ENCODE measurements at places on chromosomes 12 and 14.

DNA sequence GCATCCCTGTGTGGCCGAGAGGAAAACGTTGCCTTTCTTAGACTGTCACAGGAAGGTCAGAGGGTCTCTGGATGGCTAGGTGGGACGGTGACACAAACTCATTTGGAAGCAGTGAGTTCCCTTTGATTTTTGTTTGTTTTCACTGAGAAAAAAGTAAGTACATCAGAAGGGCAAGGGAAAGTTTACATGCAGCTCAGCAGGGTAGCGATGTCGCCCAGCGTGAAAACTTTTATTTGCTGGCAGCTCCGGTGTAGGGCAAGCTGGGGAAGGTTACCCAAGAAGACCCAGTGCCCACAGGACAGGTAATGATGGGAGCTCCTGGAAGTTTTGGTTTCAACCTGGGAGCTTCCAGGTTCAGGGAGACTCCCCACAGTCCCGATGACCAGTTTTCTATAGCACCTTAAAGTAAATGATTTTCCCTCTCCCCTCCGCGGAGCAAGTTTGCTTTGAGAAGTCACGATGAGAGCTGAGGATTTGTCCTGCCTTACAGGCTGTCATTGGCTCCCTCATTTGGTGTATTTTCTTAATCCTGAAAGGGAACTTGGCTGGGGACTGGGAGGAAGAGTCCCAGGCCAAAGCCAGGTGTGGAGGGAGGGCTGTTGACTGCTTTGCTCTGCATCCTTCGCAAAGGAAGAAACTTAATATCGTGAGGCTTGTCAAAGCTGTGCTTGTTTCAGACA, 64.7 kb upstream of the ESRRB start:
- no peak for DNase-seq
- no peaks in the 10 kb centered on the region for H3K36me3 ChIP-seq
- peaks cover 54% of the 10 kb centered on the region for H3K27me3 ChIP-seq
- no peak overlapping the region for H3K4me3 ChIP-seq
- H3K27ac ChIP-seq, result no peak overlapping the region

- peaks cover 26% of the 10 kb centered on the region for H3K4me1 ChIP-seq
- H3K36me3 ChIP-seq, result no peaks in the 10 kb centered on the region
- H3K27ac ChIP-seq, result no peak overlapping the region
- no peak overlapping the region for H3K4me3 ChIP-seq
- no peaks in the 10 kb centered on the region for H3K27me3 ChIP-seq
Observed at GRCh38 chr12:79634957-79635471, 55.8 kb downstream of the PAWR start.

DNA sequence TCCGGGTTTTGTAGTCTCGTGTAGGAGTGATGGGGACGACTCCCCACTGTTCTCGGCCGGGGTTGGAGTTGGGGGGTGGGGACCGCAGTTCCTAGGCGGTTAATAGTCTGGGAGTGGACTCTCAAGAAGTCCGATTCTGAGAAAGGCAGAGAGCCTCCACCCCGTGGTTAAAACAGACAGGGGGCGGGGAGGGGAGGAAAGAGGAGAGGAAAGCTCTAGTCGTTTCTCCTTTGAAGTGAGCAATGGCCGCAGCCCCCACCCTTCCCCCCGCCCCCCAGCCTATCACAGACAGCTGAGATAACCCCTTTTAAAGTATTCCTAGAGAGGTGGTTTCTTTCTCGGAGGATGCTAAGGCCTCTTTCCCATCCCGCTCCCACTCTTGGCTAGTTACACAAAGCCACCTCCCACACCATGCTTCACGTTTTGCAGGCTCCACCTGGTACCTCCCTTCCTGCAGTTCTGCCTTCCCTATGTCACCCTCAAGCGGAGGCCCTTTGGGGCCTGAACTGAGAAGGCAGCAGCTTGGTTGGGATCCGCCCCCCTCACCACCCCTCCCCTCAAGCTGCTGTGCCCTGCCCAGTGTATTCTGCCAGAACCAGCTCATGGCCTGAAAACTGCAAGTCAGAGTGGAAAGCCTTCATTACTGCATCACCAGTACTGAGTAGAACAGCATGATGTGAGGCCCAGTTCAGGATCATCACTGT, 853 bp downstream of the USP5 start:
- H3K4me3 ChIP-seq, result peak overlapping the region; percentile 86
- H3K36me3 ChIP-seq, result peaks cover 6% of the 10 kb centered on the region
- peak overlapping the region; percentile 100 for H3K27ac ChIP-seq
- peaks cover 33% of the 10 kb centered on the region for H3K4me1 ChIP-seq

DNA sequence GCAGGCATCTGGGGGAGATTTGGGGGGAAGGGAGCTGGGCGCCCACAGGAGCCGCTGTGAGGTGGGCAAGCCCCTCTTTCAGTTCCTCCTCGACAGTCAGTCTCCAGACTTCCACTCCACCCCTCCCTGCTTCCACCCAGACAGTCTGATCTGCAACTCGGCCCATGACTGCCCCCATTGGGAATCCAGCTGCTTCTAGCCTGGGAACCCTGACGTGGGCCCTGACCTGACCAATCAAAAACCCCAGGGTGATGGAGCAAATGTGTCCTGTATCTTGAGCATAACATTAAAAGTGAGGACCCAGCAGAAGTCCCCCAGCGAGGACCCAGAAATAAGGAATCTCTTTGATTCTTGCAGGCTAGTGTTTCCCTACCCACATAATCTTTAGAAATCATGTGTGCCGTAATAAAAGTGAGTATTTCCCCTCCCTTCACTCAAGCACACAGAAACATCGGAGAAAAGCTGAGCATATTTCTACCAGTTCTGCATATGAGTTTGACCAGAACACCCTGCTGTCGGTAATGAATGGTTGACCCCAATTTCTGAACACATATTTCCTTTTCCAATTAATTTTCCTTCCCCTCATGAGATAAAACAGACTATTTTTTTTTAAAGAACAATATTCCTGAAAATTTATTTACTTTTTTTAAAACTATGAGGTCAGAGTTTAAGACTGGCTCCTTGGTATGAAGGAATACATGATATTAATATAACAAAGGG, 6.4 kb downstream of the SSH1 start:
- H3K27me3 ChIP-seq, result no peaks in the 10 kb centered on the region
- H3K27ac ChIP-seq, result peak overlapping the region; percentile 88
- H3K4me3 ChIP-seq, result peak overlapping the region; percentile 21
- no peaks in the 10 kb centered on the region for H3K36me3 ChIP-seq

- no peak overlapping the region for H3K27ac ChIP-seq
- DNase-seq, result no peak
- no peaks in the 10 kb centered on the region for H3K4me1 ChIP-seq
- no peaks in the 10 kb centered on the region for H3K36me3 ChIP-seq
- no peak overlapping the region for H3K4me3 ChIP-seq
- no peaks in the 10 kb centered on the region for H3K27me3 ChIP-seq
Observed at GRCh38 chr12:1217191-1217949, 226.3 kb downstream of the ERC1 start.

DNA sequence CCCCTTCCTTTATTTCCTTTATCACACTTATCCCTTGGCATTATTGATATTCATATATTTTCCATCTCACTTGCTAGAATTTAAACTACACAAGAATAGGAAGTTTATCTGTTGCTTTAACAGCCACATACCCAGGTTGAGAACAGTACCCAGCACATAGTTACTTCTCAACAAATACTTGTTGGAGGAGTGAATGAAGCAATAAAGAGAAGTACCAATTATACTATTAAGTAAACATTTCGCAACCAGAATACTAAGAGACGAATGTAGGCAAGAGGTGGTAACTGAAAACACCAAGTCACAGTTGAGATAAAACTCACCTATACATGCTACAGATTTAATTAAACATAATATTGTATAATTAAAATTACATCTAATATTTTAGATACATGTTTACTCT, 110.9 kb downstream of the FSCB start:
- H3K4me3 ChIP-seq, result no peak overlapping the region
- H3K27ac ChIP-seq, result no peak overlapping the region
- no peak for DNase-seq
- H3K4me1 ChIP-seq, result no peaks in the 10 kb centered on the region

DNA sequence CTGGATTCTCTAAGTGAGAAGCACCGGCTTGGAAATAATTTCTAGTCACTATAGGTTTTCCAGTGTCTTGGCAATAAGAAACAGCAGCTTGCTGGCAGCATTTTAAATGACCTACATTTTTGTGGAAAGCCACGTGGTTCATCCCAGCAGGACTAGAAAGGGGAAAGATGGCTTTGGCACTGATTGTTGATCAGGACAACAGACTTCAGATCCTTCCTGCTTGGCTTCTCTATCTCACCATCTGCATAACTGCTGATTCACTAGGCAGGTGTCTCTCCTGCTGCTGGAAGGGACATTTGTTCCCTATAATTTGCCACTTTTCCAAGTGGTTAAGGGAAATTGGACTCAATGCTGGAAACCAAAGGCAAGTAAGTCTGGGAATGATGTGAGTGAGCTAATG, 131.0 kb downstream of the TTC8 start:
- no peak overlapping the region for H3K27ac ChIP-seq
- peaks cover 15% of the 10 kb centered on the region for H3K36me3 ChIP-seq
- no peaks in the 10 kb centered on the region for H3K4me1 ChIP-seq

DNA sequence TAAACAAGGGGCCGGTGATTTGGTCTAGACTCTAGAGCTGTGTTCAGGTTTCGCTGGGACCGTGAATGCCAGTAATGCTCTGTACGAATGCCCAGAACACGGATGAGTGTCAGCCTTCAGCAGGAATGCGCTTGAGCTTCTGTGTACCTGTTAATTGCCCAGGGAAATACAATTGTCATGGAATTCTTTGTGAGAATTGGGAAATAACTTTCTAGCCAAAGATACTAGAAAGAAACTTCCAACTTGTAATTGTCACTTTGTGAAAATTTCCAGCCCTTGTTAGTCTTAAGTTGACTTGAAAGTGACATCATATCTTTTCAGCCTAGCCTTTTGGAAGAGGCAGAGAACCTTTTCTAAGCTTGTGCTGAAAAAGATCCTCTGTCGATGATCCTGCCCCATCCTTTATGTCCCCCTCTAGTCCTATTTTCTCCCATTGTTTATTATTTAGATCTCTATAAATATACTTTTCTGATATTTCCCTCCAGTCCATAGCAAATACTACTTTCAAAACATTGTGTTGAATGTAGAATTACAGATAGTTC, 2.7 kb downstream of the CHST11 start:
- H3K36me3 ChIP-seq, result no peaks in the 10 kb centered on the region
- peak overlapping the region; percentile 96 for H3K27ac ChIP-seq
- no peaks in the 10 kb centered on the region for H3K27me3 ChIP-seq
- DNase-seq, result no peak
- H3K4me1 ChIP-seq, result peaks cover 69% of the 10 kb centered on the region
- H3K4me3 ChIP-seq, result peak overlapping the region; percentile 93

DNA sequence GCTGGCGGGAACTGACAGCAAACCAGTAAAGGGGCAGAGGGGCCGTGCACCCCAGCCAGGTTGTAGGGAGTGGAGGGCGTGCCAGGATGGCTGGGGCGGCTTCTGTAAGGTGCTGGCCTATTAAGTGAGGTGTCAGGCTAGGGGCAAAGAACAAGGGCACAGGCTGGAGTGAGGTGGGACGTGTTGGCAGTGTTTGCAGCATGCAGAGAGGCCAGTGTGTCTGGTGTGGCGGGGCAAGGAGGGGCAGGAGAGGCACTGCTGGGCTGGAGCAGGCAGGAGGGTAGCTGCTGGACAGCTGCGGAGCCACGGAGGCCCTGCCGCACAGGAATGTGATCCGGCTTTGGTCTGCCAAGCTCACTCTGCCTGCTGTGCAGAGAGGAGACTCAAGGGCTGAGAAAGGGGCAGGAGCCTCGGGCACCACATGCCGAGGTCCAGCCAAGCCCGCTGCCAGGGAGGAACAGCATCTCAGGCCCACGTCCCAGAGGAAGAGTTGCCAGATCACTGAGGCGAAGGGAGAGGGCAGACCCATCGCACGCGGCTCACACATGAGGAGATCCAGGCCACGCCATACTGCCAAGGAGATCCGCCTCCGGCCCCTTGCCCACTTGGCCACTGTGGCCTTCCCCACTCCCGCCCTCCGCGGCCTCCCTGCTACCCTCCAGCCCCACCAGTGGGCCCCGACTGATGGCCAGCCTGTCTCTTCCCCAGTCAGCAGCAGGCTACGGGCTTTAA, 46.8 kb downstream of the AMN start:
- H3K4me3 ChIP-seq, result no peak overlapping the region
- H3K36me3 ChIP-seq, result peaks cover 28% of the 10 kb centered on the region
- DNase-seq, result no peak

- H3K36me3 ChIP-seq, result no peaks in the 10 kb centered on the region
- peak overlapping the region; percentile 97 for H3K27ac ChIP-seq
- DNase-seq, result no peak
- peaks cover 69% of the 10 kb centered on the region for H3K4me1 ChIP-seq
- no peaks in the 10 kb centered on the region for H3K27me3 ChIP-seq
Observed at GRCh38 chr14:71557351-71557750, 374.9 kb upstream of the RGS6 start.

GRCh38 chr12:129629901-129630300, 273.9 kb downstream of the TMEM132D start:
- DNase-seq, result no peak
- H3K27ac ChIP-seq, result no peak overlapping the region
- H3K4me1 ChIP-seq, result no peaks in the 10 kb centered on the region
- no peak overlapping the region for H3K4me3 ChIP-seq
- no peaks in the 10 kb centered on the region for H3K27me3 ChIP-seq
- no peaks in the 10 kb centered on the region for H3K36me3 ChIP-seq

GRCh38 chr14:105050551-105050897, 14.7 kb downstream of the GPR132 start:
- peaks cover 7% of the 10 kb centered on the region for H3K4me1 ChIP-seq
- no peak overlapping the region for H3K4me3 ChIP-seq
- H3K36me3 ChIP-seq, result peaks cover 15% of the 10 kb centered on the region
- no peak overlapping the region for H3K27ac ChIP-seq
- no peaks in the 10 kb centered on the region for H3K27me3 ChIP-seq

- no peak for DNase-seq
- H3K4me1 ChIP-seq, result peaks cover 33% of the 10 kb centered on the region
- no peaks in the 10 kb centered on the region for H3K27me3 ChIP-seq
- peaks cover 34% of the 10 kb centered on the region for H3K36me3 ChIP-seq
- peak overlapping the region; percentile 84 for H3K27ac ChIP-seq
- H3K4me3 ChIP-seq, result no peak overlapping the region
Observed at GRCh38 chr12:110721570-110721969, 21.1 kb downstream of the PPP1CC start.

GRCh38 chr14:103416916-103417315, 31.7 kb downstream of the MARK3 start:
- H3K27ac ChIP-seq, result no peak overlapping the region
- peaks cover 5% of the 10 kb centered on the region for H3K36me3 ChIP-seq
- H3K4me3 ChIP-seq, result no peak overlapping the region
- peaks cover 24% of the 10 kb centered on the region for H3K4me1 ChIP-seq
- no peaks in the 10 kb centered on the region for H3K27me3 ChIP-seq

GRCh38 chr14:55731311-55731872, 151.4 kb downstream of the KTN1 start:
- H3K4me3 ChIP-seq, result no peak overlapping the region
- H3K36me3 ChIP-seq, result no peaks in the 10 kb centered on the region
- no peaks in the 10 kb centered on the region for H3K4me1 ChIP-seq
- H3K27ac ChIP-seq, result no peak overlapping the region
- no peak for DNase-seq

DNA sequence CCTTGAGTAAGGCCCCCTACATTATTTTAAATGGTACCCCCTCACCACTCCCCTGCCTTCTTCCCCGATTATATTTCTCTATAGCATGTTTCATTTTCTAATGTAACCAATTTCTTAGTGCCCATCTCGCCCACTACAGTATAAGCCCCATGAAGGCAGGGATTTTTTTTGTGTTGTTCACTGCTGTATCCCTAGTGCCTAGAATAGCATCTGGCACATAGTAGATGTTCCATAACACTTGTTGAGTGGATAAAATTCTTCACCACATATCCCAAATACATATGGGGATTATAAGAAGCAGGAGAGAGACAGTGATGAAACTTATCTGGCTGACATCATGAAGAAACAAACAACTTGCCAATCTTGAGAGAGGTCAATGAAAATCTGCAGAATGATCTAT, 11.5 kb downstream of the FBXO21 start:
- H3K4me1 ChIP-seq, result peaks cover 23% of the 10 kb centered on the region
- no peaks in the 10 kb centered on the region for H3K27me3 ChIP-seq
- no peak overlapping the region for H3K4me3 ChIP-seq
- H3K27ac ChIP-seq, result no peak overlapping the region
- no peak for DNase-seq

Measured in naive B cell (primary cell).